ENCODE measurements at places on chromosomes 12 and 14.

- DNase-seq = no peak
Measured at GRCh38 chr12:96886998-96887677, 19.9 kb upstream of the NEDD1 start.

GRCh38 chr12:29743801-29744200 is 39.9 kb downstream of the TMTC1 start:
- DNase-seq = no peak

GRCh38 chr12:90013409-90013808 is 304.8 kb upstream of the ATP2B1 start:
- DNase-seq = no peak

DNA sequence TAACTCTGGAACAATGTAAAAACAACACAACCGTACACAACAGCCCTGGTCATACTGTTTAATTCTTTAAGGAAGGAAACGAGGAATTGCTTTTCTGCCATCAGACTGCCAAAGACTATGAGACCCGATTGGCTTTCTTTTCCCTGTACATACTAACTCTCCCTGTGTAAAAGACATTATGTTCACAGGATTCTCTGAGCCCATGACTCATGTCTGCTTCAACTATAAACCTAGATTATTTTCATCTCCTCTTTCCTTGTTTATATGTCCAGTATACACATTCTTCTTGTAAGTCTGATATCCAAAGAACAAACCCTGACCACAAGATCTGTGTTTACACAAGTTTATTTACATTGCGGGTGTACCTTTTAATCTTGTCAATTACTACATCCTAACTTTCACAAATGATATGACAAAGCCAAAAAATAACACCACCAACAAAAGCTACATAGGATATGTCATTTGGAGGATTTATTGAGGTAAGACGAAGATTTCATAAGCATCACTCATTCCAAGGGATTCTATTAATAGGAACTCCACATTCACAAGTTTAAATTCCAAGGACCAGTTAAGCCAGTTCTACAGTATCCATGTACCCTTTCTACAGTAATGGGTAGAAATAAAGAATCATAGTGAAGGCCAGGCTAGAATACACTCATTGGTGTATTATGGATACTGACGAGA is 67.3 kb downstream of the STXBP6 start:
- DNase-seq = no peak

DNA sequence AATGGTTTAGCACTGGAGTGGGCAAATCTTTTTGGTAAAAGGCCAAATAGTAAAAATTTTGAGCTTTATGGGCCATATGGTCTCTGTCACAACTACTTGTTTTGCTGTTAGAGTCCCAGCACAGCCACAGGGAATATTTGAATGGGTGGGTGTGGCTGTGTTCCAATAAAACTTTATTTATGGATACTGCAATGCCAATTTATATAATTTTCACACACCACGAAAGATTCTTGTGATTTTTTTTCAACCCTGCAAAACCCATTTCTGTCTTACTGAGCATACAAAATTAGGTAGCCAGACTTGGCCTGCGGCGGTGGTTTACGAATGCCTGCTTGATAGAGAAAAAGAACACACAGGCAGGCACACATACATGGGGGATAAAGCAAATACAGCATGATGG is 28.3 kb downstream of the TMEM120B start:
- no peak for DNase-seq

DNA sequence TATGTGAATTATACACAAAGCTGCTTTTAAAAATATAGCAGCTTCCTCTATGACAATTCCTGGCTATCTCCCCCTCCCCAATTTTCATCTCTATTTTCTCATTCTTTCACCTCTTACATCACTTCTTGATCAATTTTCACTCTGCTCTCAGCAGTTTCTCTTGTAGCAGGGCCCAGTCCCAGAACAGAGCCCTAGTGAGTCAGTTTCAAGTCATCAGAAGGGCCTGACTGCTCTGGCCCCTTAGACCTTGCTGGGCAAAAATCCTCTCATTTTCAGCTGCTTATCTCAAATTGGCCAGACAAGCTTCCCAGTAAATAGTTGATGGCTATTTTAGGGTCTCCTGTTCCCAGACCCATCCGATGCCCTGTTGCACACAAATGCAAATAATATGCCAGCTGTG is 101.4 kb downstream of the TTC7B start:
- no peak for DNase-seq

- DNase-seq = no peak
Measured at GRCh38 chr12:70555081-70555480, 82.1 kb downstream of the PTPRB start.

- DNase-seq = no peak
Measured at GRCh38 chr12:64616201-64616600, 5.9 kb downstream of the RASSF3 start.

DNA sequence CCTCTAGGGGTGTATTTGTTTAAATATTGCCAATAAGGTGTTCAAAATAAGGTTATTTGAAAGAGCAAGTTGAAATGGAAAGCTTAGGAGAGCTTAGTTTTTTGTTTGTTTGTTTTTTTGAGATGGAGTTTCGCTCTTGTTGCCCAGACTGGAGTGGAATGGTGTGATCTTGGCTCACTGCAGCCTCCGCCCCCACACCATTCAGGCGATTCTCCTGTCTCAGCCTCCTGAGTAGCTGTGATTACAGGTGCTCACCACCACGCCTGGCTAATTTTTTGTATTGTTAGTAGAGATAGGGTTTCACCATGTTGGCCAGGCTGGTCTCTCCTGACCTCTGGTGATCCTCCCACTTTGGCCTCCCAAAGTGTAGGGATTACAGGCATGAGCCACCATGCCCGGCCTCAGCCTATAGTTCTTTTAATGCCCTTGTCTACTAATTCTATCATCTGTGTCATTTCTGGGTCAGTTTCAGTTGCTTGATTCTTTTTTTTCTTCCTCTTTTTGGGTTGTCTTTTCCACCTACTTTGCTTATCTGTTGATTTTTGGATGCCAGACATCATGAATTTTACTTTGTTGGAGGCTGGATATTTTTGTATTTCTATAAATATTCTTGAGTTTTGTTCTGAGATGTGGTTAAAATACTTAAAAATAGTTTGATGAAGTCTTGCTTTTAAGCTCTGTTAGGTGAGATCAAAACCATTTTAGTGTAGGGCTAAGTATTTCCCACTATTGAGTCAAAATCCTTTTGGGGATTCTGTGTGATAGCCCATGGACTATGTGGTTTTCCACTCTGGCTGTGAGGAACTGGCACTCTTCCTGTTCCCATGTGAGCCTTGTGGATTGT is 18.7 kb downstream of the RCOR1 start:
- no peak for DNase-seq

DNA sequence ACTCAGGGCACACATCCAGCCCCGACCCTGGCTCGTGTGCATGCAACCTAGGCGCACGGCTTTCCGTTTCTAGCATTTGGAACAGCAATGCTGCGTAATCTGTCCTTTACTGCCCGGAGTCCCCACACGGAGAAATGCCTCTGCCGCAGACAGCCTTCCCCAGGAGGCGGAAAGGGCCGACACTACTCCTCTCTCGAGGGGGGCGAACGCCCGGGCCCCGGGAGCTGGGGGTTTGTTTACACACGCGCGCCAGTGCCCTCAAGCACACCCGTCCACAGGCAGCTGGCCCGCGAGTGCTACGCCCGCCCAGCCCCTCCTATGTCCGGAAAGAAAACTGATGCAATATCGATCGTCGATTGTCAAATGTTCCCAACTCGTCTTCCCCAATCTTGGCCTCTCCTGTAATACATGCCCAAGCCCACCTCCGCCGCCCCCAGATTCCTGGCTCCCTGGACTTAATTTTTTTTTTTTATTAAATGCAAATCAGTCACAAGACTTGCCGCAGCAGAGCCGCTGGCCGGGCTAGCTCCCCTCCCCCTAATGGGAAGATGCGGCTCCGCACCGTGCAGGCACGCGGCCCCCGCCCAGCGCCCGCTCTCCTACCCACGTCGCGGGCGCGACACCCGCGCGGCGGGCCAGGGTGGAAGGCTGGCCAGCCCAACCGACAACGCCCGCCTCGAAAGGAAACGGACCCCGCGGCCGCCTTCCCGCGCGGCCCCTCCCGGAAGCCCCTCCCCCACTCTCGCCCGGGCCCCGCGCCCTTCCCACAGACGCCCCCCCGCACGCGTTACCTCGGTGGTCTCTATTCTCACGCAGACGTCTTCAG is 642 bp downstream of the SLC38A2 start:
- peak; percentile 28 for DNase-seq

- no peak for DNase-seq
Measured at GRCh38 chr12:45219621-45220020, 3.7 kb downstream of the ANO6 start.

DNA sequence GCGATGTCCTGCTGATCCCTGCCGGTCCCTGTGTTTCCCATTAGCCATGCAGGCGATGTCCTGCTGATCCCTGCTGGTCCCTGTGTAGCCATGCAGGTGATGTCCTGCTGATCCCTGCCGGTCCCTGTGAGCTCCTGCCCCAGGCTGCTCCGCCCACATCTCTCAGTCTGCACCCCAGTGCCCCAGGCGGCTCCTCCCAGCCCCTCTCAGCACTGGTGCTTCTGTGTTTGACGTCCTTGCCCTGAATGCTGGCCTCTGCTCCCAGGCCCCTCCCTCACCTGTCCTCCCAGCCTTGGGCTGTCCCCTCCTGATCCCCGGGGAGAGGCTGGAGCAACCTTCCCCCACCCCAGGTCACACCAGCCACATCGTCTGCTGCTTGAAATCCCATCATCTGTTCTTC is 41.4 kb upstream of the TEX22 start:
- no peak for DNase-seq

GRCh38 chr14:101124815-101125214 is 221.3 kb upstream of the RTL1 start:
- DNase-seq = no peak

DNA sequence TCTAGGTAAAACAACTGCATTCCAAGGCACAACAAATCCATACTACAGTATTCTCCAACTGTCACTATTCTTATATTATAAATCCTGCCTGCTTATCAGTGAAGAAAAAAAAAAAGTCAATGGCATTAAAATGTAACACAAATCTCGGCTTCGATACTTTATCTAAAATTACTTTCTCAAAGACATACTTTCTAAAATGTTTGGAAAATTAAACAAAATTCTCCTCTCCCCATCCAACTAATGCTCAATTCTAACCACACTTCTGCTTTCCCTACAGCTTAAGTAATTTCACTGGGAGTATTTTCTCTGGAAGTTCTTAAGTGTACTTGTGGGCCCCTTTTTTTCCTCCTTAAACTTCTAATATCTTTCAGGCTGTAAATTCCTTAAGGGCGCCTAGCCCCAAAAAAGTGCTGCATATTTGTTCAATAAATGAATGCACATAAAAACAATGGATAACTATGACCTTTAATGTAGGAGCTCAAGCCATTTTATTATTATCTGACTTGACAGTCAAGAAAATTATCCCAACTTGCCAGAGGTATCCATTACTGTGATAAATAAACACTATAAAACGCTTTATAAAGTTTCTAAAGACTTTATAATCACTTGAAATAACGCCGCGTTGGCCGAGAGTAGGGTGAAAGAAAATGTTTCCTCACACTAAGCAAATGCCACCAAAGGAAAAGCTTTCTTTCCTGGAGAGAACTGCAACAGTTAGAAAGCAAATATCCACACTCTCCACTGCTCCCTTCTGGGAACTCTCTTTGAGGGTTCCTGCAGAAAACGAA is 977 bp downstream of the HEATR5A start:
- no peak for DNase-seq

DNA sequence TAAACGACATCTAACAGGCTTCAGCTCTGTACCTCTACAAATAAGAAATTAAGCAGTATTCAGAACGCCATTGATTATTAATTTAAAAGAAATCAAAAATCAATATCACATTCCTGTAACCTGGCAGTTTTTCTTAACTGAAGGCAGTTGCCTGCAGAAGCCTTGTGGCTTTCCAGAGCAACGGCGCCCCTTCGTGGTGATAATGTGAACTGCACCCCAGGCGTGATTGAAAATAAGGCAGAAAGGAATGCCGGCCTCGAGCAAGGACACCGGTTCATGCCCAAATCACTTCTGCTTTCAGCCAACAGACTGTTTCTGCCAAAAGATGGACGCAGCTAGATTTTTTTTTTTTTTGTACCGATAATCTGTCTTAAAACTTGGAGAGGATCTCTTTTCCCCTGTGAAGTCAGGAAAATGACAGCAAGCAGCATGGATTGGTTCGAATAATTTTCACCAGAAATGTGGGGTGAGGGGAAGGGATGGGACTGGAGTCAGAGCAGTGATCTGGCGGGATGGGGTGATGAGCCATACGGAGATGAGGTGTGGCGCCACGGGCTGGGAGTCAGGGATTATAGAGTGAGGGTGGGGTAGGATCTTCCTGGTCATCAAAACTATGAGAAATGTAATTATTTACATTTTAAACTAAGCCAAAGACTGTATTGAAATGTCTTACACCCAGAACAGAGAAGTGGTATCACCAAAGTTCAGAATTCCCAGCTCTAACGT is 473.0 kb downstream of the DPF3 start:
- DNase-seq = peak; percentile 33

DNA sequence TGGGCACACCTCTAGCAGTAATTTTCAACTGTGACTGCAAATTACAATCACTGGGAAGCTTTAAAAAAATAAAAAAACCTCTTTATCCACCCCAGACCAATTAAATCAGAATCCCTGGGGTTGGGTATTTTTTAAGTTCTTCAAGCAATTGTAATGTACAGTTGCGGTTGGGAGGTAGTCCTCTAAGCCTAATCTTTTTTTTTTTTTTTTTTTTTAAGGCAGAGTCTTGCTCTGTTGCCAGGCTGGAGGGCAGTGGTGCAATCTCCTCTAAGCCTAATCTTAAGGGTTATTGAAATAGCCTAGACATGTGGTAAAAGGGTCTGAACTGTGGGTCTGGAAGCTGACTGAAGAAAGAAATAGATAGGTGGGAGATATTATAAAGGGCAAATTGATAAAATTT is 230.5 kb downstream of the AKAP6 start:
- no peak for DNase-seq

- DNase-seq = no peak
Measured at GRCh38 chr12:53414756-53415417, 8.8 kb upstream of the AMHR2 start.

GRCh38 chr14:35337269-35338255 is 45.4 kb downstream of the PSMA6 start:
- no peak for DNase-seq

GRCh38 chr12:120262852-120263747 is 2.4 kb downstream of the PXN start:
- DNase-seq = no peak

DNA sequence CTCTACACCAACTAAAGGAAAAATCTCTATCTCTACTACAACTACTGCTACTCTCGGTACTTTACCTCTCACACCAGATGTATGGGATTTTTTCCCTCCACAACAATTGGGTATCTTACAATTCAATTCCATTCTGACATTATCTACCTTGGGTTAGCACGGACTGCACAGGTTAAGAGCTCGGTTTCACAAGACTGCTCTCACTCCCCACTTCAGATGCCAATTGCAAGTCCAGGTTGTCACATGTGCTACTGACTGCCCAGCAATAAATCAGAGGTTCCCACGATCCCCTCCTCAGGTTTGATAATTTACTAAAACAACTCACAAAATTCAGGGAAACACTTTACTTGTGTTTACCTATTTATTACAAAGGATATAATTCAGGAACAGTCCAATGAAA is 58.0 kb downstream of the OVCH1 start:
- DNase-seq = no peak

- DNase-seq = no peak
Measured at GRCh38 chr12:48336564-48336963, 14.2 kb downstream of the ZNF641 start.

- DNase-seq = peak; percentile 12
Measured at GRCh38 chr14:103385929-103386712, 906 bp downstream of the MARK3 start.
